ENCODE measurements at places on chromosomes 4 and X.

DNA sequence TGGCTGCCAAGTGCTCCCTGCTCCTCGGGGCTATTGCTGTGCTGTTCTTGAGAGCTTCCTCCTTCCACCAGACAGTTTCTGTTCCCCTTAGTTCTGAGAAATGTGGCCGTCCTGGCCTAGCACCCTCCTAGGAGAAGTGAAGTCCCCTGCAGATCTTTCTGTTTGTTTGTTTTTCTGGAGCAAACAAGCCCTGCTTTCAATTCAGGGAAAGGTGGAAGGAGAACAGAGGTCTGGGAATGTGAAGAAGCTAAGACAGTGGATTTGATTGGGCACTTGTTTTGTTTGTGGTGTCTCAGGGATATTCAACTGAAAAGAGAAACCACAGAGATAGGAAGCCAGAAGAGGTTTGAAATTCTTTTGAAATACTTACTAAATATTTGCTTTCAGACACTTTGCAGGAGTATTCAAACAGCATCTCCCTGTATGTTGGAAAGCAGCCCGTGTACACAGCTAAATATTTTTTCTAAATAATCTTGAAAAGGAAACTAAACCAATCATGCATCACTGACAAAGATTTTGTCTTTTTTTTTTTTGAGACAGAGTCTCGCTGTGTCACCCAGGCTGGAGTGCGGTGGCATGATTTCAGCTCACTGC is 36.5 kb upstream of the PPM1K start:
- DNase-seq, result peak; percentile 26

- DNase-seq, result peak; percentile 75
Measured at GRCh38 chrX:2707334-2707760, 16.3 kb downstream of the CD99 start.

DNA sequence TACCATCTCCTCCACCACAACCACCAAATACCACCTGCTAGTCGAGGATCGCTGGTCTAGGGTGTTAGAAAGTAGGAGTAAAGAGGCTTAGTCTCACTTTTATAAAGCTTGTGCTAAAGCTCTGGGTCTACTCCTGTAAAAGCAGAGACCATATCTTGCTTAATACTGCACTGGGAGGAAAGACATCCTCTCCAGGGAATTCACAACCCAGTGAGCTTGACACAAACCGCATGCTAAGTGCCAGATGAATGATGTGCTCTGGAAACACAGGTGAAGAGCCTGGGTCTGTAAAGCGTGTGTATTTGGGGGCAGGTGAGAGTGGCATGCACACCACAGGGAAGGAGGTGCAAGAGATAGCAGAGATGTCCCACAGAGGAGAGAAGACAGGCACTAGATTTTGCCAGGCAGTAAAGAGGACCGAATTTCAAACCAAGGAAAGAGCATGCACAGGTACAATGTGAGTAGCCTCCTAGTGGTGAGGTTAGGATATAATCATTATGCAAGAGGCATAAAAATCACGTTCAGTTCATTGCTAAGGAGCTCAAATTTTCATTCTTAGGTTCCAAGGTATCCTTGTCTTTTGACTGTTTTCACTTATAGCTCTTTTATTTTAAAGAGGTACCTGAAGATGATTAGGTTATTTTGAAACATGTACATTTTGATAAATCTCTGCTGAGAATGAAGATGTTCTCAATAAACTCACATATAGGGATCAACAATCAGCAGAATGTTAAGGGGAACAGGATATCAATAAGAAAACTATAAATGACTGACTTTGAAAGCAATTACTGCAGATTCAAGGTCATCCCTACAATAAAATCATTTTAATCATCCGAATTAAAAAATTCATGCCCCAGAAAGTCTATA is 20.7 kb downstream of the TAPT1 start:
- DNase-seq, result no peak

GRCh38 chrX:13994104-13994503 is 35.6 kb downstream of the GEMIN8 start:
- DNase-seq, result no peak

DNA sequence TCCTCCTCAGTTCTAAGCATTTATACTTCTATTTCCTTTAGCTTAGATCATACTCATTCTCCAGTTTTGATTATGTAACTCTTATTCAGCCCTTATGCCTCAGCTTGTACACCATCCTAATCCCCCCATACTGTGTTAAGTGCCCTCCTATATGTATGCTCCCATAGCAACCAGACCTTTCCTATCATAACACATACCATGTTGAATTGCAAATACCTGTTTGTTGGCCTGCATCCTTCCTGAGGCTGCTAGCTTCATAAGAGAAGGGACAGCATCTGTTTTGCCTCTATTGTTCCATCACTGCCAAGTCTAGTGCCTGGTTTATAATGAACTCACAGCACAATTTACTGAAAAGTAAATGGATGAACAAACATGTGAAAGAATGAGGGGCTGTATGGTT is 443.7 kb downstream of the CENPC start:
- no peak for DNase-seq

- peak; percentile 12 for DNase-seq
Measured at GRCh38 chrX:100995469-100995868, 26.0 kb downstream of the ARL13A start.

DNA sequence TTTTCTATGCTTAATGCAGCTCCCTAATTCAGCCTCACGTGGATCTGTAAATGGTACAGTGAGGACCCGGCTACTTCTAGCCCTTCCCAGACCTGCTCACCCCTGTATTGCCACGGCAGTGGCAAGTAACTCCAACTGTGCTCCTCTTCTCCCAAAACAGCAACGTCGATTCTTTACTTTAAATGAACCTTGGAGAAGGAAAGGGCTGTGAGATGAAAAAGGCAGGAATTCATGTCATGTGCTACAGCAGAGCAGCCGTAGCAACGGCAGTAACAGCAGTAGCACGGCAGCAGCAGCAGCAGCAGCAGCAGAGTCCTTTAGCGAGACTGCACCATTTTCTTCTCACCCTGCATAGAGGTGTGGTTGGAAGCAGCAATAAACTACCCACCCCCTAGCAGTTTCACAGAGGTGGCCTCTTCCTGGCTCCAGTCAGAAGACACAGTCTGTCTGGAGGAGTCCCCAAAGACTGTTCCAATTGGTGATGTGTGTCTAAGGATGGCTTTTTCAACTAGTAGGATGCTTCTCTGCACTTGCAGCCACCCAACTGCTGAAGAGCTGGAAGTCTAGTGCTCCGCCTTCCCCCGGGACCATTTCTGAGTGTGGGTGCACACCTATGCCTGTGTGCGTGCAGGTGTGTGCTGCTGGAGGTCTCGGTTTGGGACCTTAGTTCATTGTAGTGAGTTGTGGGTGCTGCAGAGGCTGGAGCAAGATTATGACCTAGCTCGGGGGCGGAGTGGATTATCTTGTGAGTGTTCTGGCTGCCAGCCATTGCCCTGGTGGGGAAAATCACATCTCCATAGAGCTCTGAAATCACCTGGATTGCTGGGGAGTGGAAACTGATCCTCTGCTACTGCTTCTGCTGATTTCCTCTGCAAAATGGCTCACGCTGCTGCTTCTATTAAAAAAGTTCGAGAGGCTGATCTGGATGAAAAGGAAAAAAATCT is 67.2 kb downstream of the ANK2 start:
- no peak for DNase-seq

GRCh38 chr4:14096396-14096965 is 469.0 kb upstream of the BOD1L1 start:
- DNase-seq, result no peak

DNA sequence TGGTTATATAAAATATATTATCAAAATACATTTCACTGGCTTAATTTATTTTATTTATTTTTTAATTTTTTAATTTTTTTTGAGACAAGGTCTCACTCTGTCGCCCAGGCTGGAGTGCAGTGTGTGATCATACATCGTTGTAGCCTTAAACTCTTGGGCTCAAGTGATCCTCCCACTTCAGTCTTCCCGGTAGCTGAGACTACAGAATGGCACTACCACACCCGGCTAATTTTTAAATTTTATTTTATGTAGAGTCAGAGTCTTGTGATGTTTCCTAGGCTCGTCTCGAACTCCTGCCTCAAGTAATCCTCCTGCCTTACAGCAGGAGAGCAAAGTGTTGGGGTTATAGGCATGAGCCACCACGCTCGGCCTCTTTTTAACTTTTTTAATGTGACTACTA is 143.8 kb downstream of the CEP135 start:
- no peak for DNase-seq

- no peak for DNase-seq
Measured at GRCh38 chr4:2574863-2575262, 38.4 kb downstream of the FAM193A start.

GRCh38 chrX:29528281-29528680 is 687.1 kb upstream of the MAGEB2 start:
- no peak for DNase-seq

GRCh38 chrX:149528381-149528780 is 12.4 kb upstream of the EOLA1 start:
- no peak for DNase-seq

- peak; percentile 4 for DNase-seq
Measured at GRCh38 chr4:105147553-105148161, 981 bp downstream of the TET2 start.

GRCh38 chr4:168361365-168362024 is 42.9 kb upstream of the DDX60 start:
- no peak for DNase-seq

DNA sequence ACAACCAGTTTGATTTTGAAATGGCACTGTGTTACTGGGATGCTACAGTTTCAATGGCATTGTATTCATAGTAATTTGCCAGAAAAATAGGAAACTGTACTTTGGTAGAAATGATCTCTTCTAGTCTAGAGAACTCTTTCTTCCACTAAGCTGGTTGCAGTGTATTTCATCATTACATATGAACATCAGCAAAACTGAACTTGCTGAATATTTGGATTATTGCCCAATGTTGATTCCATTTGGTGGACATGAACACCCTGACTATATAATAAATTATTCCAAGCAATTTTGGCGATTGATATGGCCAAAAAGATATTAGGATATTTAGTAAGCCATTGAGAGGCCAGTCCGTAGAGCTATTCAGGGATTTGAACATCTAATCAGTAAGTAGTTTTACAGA is 191.8 kb upstream of the CXorf66 start:
- DNase-seq, result no peak

DNA sequence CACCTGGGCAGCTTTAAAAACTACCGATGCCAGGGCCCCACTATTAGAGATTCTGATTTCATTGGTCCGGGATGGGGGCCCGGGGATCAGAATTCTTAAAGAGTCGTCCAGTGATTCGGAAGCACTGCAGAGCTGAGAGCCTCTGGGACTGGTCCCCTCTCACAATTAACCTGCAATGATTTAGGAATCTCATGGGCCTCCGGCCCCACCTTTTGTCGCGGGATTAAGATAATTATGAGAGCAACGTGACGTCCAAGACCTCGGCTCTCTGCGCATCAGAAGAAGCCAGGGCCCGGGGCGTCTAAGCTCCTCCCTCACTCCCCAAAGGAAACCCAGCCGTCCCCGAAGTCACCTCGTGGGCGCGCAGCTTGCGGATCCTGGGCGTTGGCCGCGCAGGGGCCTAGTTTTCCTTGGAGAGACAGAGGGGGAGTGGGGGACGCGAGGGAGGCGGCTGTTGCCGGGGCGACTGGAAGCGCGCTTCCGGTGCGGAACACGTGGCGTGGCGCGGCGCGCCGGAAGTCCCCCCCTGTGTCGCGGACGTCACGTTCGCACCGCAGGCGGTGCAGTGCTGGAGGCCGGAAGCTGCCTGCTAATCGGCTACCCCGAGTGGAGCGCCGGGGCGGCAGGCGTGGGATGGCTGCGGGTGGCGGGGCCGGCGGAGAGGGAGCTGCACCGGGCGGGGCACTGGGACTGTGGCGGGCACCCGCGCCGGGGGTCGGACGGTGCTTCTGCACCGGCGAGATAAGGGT is at the start of gene GEMIN8:
Gene GEMIN8 (minus strand): TSS at position 468 of the 749 bp plus-strand sequence. CDS start 8,414 bp downstream, outside the sequence.
- DNase-seq, result peak; percentile 85

DNA sequence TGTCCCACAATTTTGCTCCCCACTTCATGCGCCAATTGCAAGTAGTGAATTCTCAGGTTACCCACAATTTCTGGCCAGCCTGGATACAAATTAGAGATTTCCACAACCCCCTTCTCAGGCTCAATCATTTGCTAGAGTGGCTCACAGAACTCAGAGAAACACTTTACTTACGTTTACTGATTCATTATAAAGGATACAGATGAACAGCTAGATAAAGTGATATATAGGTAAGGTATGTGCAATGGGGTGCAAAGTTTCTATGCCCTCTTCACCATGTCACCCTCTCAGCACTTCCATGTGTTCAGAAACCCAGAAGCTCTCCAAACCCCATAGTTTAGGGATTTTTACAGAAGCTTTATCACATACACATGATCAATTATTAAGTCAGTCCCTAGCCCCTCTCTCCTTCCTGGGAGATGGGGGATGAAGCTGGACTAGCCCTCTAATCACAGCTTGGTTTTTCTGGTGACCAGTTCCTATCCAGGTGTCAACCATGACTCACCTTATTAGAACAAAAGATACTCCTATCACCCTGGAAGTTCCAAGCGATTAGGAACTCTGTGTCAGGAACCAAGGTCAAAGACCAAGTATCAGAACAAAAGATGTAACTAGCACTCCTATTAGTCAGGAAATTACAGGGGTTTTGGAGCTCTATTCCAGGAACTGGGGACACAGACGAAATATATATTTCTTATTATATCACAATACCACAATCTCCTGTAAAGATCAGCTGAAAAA is 33.5 kb upstream of the PRRG1 start:
- DNase-seq, result no peak

DNA sequence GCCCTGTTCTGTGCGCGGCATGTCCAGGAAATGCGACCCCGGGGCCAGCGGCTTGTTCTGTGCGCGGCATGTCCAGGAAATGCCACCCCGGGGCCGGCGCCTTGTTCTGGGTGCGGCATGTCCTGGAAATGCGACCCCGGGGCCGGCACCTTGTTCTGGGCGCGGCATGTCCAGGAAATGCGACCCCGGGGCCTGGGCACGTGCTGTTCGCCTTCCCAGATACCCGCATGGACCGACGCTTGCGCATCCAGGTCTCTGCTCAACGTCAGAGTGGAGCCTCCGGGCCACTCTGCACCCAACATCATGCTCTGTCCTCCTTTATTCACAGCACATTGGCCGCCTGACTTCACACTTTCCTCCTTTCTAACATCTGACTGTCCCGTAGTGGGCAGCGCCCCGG is 75.8 kb upstream of the PSAPL1 start:
- DNase-seq, result no peak

DNA sequence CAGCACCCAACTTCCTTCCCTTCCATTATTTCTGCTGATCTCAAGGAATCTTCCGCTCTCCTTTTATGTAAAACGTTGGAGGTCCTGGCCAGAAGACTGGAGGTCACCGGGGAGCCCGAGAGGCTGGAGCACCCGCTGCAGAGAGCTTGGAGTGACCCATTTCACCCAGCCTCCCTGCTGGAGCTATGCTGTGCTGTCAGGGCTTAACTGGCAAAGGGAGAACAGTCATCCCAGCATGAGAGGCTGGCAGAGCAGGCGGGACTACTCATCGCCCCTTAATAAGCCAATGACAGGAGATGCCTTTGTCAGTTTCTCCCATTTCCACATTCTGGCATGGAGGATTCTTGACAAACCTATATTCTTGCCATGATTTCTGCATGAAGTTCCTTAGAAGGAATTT is 98.9 kb downstream of the GATB start:
- no peak for DNase-seq

GRCh38 chr4:37802068-37802666 is 24.3 kb upstream of the PGM2 start:
- DNase-seq, result no peak

GRCh38 chrX:54818221-54818620 is 10.7 kb downstream of the MAGED2 start:
- no peak for DNase-seq

- no peak for DNase-seq
Measured at GRCh38 chr4:176883108-176883550, 90.4 kb upstream of the VEGFC start.

All from activated naive CD8-positive, alpha-beta T cell treated with anti-CD3 and anti-CD28 coated beads for 36 hours (primary cell).